Left renal cortex interstitium (tissue), 4 donors: ENCODE measurements at places on chromosomes 3 and 15.

DNA sequence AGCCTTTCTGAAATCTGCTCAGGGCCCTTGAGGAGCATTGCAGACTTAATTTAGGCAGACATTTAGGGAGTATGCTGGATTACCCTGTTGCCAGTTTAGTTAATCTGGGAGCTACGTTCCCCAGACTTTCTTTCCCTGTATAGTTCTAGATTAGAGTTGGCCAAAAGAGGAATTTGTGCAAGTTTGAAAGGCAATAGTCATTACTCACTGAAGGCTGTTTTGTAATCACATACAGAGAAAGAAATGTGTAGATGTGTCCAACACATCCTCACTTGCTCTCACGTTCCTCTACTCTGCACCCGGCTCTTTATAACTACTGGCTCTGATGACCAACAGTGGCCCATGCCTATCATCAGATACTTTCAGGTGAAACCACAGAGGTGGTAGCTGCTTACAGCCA lies 24.2 kb downstream of the MASP1 start:
- DNase-seq = no peak

- DNase-seq = no peak
These were observed 6.6 kb upstream of the TTLL3 start for GRCh38 chr3:9803494-9803893.

- no peak for DNase-seq
These were observed 26.4 kb upstream of the PDE8A start for GRCh38 chr15:84955089-84955848.

GRCh38 chr15:83158393-83158792 lies 49.2 kb downstream of the HDGFL3 start:
- no peak for DNase-seq

GRCh38 chr3:151383111-151383510 lies 1.4 kb downstream of the P2RY12 start:
- no peak for DNase-seq

- DNase-seq = no peak
These were observed 294.6 kb downstream of the MEX3B start for GRCh38 chr15:81751256-81751655.

DNA sequence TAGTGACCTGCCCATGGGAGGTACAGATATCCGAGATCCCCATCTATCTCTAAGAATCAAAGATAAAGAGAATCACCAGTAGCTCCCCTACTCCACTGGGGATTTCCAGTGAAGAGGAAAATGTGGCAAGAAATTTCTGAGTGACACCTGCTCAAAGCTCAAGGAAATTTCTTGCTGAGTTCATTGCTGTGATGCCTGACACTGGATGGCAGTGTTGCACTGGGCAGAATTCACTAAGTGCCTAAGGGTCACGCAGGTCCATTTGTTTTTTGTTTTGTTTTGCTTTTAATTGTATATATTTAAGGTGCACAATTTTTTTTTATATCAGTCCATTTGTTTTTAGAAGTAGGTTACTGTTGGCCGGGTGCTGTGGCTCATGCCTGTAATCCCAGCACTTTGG lies 109.5 kb upstream of the KCNAB1 start:
- no peak for DNase-seq
